Motor neuron (in vitro differentiated cells): ENCODE measurements at places on chromosomes 13 and 19.
A peak's percentile ranks its signal among the peaks of the same experiment; 100 is the strongest.

DNA sequence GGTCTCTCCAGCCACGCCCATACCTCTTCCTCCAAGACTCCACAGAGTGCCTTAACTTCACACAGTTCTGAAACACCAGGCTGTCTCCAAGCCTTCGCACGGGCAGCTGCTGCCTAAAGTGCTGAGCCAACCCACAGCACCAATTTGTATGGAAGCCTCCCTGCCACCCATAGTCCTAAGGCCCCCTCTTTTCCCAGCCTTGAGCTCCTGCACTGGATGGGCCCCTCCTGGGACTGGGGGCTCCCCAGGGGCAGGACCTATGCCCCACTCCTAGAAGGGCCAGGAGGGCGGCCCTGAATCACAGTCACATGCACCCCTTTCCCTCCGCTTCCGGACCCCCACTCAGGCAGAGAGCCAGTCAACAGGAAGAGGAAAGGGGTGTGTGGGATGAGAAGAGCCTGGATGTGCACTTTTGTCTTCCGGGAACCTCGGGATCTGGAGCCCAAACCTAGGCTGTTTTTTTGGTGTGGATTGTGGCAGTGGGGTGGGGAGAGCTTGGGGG is 5.1 kb upstream of the FCER2 start:
- ATAC-seq = no peak

DNA sequence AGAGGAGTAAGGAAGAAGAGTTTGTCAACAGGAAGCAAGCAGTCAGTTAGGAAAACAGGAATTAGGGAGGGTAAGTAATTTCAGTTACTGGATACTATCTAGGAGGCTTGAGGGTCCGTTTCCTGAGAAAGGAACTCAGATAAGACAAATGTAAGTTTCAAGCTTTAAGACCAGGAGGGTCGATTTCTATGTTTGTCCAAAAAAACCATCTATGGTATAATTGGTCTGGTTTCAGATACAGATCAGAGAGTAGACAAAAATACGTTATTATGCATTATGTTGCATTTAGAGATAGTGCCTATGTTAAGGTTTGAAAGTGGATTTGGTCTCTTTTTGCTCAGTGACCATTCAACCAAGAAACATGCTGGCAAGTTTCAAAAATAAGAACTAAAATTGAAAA is 789.6 kb upstream of the PCDH20 start:
- ATAC-seq = no peak

DNA sequence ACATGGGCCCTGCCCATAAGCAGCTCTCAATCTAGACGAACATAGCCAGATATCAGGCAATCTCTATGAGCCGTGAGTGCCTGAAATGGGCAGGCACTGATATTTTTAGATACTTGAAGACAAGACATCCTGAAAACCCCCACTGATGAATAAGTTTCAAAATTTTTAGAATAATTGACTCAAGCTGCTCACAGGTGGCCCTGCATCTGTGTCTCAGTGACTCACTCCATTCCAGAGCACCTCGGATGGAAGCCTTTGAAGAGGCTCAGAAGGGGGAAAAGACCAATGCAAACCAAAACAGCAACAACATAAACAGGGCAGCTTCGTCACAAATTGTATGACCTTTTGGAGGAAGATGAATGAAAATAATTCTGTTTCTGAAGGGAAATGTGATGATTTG is 42.8 kb upstream of the SLC46A3 start:
- no peak for ATAC-seq

- no peak for ATAC-seq
These were observed 29.7 kb downstream of the GPX4 start for GRCh38 chr19:1133471-1133929.

DNA sequence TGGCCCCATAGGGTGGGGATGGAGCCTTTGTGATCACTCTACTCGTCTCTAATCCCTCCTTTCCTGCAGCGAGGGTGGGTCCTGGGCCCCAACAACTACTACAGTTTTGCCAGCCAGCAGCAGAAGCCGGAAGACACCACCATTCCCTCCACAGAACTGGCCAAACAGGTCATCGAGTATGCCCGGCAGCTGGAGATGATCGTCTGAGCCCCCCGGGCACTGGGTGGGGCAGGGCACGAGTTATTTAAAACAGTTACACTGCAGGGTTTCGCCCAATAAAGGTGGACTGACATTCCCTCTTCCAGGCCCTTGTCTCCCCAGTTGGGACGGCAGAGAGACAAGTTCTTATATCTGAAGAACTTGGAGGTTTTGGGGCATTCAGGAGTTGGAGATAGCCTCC is 4.7 kb downstream of the GGN start:
- no peak for ATAC-seq

DNA sequence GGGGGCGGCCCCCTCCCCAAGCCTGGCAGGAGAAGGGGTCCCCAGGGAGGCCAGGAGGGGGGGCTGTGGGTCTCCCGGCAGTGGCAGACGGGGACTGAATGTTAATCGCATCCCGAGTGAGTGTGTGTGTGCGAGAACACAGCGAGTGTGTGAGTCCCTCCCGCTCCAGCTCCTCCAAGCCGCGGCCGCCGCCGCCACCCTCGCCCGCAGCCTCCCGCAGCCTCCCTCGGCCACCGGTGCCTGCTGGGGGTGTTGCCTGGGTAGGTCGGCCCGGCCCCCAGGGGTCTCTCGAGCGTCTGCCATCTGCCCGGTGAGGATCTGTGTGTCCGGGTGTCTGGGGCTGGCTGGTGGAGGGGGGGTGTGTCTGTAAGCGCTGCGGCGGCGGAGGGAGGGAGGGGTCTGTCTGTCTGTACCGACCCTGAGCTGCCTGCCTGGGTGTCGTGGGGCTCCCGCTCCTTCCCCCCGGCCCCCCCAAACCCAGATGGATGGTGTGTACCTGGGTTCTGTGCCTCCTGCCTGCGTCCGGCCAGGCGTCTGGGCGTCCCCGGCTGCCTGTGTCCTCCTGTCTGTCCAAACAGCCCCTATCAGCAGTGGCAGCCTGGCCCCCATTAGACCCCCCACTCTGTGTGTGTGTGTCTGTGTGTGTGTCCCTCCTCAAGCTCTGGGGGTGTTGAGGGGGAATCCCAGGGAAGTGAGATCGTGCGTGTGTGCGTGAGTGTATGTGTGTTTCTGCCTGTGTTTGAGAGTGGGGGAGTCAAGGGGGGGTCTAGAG is at the start of gene GRIN2D:
TSS of gene GRIN2D (plus strand) at position 110 of the 772 bp plus-strand sequence. CDS start 4,725 bp downstream, outside the sequence.
- ATAC-seq = peak; percentile 60

GRCh38 chr19:9406798-9407352 is 28.5 kb downstream of the ZNF266 start:
- ATAC-seq = no peak

DNA sequence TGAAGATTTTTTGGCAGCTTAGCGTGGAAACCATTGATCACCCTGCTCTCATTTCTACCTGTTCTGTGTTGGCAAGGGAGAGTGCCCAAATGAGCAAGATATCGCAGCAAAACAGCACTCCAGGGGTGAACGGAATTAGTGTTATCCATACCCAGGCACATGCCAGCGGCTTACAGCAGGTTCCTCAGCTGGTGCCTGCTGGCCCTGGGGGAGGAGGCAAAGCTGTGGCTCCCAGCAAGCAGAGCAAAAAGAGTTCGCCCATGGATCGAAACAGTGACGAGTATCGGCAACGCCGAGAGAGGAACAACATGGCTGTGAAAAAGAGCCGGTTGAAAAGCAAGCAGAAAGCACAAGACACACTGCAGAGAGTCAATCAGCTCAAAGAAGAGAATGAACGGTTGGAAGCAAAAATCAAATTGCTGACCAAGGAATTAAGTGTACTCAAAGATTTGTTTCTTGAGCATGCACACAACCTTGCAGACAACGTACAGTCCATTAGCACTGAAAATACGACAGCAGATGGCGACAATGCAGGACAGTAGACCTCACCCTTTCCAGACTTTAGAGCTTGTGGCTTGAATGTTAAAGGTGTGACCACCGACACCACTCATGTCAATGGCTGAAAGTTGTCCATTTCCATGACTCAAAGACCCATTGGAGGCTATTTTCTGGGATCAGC is 5.8 kb downstream of the CEBPG start:
- no peak for ATAC-seq

- ATAC-seq = no peak
These were observed 211.1 kb upstream of the TSHZ3 start for GRCh38 chr19:31560086-31561060.

DNA sequence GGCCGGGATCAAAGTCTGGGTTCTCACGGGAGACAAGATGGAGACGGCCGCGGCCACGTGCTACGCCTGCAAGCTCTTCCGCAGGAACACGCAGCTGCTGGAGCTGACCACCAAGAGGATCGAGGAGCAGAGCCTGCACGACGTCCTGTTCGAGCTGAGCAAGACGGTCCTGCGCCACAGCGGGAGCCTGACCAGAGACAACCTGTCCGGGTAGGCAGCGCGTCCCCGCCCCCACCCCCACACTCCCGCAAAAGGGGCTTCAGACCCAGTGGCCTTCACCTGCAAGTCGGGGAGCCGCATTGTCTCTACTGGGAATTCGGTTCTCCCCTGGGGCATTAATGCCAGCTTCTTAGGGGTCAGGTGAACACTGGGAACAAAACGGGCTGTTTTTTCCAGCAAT is 114.7 kb upstream of the MCF2L start:
- no peak for ATAC-seq
